ENCODE measurements at places on chromosomes 5 and 9.

GRCh38 chr9:25726871-25727410, 48.7 kb upstream of the TUSC1 start:
- DNase-seq, result no peak

DNA sequence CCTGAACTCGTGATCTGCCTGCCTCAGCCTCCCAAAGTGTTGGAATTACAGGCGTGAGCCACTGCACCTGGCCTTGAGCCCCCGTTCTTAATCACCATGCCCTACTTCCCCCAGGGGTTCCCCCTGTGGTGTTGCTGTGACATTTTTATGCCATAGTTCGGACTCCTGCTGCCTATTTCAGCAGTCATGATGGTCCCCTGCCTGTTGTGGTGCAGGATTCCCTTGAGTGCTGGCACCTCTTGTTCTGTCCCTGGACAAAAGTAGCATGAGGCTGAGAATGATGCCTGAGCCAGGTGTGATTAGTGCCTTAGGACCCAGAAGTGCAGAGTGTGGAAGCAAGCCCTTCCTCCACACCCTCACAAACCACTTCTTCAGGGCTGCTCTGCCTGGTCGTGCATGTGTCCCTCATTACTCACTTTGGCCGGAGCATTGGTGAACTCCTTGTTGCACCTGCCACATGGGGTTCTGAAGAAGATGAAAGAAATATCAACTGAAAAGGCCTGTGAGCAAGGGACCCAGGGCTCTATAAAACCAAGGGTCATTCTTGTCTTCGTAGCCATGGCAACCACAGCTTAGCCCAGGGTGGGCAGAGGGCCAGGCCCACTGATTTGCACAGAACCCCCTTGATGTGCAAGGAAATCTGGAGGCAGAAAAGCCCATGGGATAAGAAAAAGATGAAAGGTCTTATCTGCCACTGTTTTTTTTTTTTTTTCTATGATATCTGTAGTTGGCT, 228.0 kb downstream of the NTRK2 start:
- no peak for DNase-seq

DNA sequence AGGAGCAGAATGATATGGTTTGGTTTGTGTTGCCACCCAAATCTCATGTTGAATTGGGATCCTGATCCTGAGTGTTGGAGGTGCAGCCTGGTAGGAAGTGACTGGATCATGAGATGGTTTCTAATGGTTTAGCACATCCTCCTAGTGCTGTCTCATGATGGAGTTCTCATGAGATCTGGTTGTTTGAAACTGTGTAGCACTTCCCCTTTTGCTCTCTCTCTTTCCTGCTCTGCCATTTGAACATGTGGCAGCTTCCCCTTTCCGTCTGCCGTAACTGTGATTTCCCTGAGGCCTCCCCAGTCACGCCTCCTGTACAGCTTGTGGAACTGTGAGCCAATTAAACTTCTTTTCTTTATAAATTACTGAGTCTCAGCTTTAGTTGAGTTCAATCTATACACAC, 756.8 kb upstream of the CDH6 start:
- DNase-seq, result no peak

- DNase-seq, result no peak
Measured at GRCh38 chr5:148937239-148937638, 110.8 kb downstream of the ADRB2 start.

DNA sequence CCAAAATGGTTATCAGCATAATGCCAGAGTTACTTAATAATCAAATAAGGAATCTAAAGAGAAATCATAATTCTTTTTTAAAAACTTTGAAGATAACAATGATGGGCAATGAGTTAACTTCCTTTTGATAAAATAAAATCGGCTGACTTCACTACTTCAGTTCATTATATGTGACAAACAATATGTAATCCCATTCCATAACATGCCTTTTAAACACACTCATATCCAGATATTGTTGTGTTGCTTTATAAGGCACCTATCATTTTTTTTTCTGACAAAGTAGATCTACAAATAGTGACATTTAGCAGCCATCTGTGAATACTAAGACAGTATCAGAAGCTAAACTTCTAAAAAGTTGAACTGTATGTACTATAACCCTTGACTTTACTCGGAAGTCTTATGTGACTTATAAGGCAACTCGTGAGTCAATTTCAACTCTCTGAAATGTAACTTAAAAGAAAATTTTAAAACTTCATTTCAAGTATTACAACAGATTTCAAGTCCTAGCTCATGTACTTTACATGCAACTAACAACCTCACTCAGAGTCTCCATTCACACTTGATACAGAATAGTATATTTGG, 7.5 kb downstream of the ADAMTS6 start:
- no peak for DNase-seq

- DNase-seq, result no peak
Measured at GRCh38 chr5:34571677-34572041, 84.5 kb upstream of the RAI14 start.

DNA sequence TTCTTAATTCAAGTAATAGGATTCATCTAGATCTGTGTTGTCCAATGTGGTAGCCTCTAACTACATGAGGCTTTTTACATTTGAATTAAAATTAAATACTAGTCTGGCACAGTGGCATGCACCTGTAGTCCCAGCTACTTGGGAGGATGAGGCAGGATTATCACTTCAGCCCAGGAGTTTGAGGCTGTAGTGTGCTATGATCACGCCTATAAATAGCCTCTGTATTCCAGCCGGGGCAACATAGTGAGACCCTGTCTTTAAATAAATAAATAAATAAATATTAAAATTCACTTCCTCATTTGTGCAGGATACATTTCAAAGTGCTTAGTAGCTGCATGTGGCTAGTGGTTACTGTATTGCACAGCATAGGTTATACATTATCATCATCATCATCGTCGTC, 91.8 kb downstream of the UBE2R2 start:
- DNase-seq, result no peak

- DNase-seq, result no peak
Measured at GRCh38 chr5:173764332-173765028, 123.7 kb upstream of the CPEB4 start.

DNA sequence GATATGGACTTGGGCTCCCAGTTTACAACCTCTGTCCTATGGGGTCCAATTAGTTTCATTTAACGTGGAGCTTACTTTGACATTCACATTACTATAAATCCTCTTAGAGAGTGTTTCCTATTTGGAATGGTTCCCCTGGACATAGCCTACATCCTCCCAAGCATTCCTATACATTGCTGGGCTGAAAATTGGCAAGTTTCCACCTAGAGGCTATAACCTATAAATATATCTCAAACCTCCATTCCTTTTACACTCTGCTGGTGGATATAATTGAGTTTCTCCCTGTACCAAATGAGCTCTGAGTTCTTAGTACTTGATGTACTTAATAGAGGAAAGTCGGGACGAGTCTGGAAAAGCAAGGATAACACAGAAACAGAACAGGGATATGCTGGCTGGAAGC, 172.8 kb downstream of the ASTN2 start:
- DNase-seq, result no peak

GRCh38 chr9:86281593-86282076, 703 bp downstream of the ISCA1 start:
- no peak for DNase-seq

- no peak for DNase-seq
Measured at GRCh38 chr5:178781936-178782335, 51.5 kb upstream of the ZNF354A start.

DNA sequence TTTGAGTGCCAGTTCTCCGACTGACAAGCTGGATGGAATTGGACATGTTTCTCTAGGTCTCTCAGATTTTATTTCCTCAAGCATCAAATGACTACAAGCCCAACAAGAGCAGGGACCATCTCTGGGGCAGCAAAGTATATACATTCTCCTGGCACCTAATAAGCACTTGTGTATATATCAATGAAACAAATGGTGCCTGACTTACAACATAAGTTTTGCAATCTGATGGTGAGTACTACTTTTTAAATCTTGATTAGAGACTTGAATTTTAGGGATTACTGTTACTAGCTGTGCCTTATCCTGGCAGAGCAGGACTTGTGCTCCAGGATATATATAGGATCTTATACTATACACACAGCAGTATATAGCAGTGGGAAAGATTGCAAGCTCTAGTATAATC, 8.8 kb upstream of the ABLIM3 start:
- DNase-seq, result no peak
